ENCODE measurements at places on chromosomes 3 and 15.

DNA sequence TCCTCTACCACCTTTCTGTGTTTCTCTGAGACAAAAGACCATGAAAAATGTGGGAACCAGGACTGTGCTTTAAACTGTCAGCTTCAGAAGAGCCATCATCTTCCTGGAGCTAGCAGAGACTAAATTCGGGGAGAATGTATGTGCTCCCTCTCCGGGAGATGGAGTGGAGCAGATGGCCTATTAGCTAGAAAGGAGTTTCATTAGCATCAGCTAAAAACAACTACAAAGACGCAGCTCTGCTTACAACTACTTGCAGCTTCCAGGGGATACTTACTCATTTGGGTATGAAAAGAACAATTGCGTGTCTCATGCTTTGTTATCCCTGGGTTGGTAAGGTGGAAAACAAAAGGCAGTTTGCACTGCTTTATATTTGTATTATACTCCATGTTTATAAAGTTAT is 159.6 kb downstream of the MFSD1 start:
- peak; percentile 42 for DNase-seq

GRCh38 chr15:96268442-96269204 is 61.9 kb upstream of the NR2F2 start:
- DNase-seq = peak; percentile 69

GRCh38 chr3:4429648-4430350 is 37.3 kb downstream of the SUMF1 start:
- DNase-seq = no peak

DNA sequence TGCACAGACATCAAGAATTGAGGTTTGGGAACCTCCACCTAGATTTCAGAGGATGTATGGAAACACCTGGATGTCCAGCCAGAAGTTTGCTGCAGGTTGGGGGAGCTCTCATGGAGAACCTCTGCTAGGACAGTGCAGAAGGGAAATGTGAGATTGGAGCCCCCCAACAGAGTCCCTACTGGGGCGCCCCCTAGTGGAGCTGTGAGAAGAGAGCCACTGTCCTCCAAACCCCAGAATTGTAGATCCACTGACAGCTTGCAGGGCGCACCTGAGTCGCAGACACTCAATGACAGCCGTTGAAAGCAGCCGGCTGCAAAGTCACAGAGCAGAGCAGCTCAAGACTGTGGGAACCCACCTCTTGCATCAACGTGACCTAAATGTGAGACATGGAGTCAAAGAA is 34.6 kb upstream of the EPHA6 start:
- peak; percentile 39 for DNase-seq

- no peak for DNase-seq
Measured at GRCh38 chr15:44813231-44813630, 76.9 kb downstream of the TRIM69 start.

- no peak for DNase-seq
Measured at GRCh38 chr3:159992589-159992988, 4.0 kb downstream of the IL12A start.

GRCh38 chr3:188322135-188322887 is 168.4 kb downstream of the LPP start:
- DNase-seq = no peak

GRCh38 chr3:54905920-54906319 is 21.9 kb downstream of the LRTM1 start:
- DNase-seq = no peak

- DNase-seq = no peak
Measured at GRCh38 chr3:125481786-125482185, 38.2 kb downstream of the SNX4 start.

DNA sequence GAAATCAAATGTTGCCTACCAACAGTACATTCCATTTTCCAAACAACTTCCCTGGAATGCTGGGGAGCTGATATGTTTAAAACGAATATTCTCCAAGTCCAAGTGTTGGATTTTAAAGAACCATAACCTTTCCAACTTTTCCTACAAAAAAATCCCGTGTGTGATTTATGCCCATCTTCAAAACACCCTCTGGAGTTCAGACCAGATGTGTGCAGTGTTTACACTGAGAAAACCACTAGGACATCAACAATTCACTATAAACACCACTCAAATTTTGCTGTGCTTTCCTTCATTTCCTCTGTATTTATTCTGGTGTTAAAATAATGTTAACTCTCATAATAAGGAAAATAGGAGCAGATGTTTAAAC is 2.4 kb downstream of the VGLL4 start:
- DNase-seq = no peak

DNA sequence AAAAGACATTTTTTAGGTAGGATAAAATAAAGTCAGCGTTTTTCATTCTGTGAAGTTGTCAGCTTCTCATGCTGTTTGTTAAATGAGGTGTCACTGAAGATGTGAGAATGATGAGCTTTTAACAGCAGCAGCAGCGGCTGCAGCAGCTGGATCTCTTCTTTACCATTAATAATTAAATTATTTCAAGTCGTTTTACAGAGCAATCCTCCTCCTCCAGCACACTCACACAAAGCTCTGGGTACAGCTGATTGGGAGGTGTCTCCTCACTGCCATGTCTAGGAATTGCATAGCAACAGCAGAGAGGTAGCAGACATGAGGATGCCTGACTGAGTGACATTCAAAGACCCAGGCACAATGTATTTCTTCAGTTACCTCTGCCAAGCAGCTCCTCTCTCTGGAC is 46.7 kb upstream of the PLAAT1 start:
- no peak for DNase-seq

- DNase-seq = no peak
Measured at GRCh38 chr3:35929158-35929557, 289.8 kb downstream of the ARPP21 start.

DNA sequence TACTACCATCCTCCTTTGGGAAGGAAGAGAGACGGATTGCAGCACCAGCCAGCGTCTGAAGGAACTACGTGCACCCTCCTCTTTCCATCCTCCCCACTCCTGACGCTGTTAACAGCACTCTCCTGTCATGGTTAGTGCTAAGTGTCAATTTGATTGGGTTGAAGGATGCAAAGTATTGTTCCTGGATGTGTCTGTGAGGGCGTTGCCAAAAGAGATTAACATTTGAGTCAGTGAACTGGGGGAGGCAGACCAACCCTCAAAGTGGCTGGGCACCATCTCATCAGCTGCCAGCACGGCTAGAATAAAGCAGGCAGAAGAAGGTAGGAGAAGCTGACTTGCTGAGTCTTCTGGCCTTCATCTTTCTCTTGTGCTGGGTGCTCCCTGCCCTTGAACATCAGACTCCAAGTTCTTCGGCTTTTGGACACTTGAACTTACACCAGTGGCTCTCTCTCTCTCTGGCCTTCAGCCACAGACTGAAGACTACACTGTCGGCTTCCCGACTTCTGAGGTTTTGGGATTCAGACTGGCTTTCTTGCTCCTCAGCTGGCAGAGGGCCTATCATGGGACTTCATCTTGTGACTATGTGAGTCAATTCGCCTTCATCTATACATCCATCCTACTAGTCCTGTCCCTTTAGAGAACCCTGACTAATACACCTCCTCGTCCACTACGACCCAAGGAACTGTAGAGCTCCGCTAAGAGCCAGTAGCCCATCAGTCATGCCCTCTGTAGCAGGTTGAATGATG is 128.2 kb upstream of the HES1 start:
- DNase-seq = peak; percentile 16

DNA sequence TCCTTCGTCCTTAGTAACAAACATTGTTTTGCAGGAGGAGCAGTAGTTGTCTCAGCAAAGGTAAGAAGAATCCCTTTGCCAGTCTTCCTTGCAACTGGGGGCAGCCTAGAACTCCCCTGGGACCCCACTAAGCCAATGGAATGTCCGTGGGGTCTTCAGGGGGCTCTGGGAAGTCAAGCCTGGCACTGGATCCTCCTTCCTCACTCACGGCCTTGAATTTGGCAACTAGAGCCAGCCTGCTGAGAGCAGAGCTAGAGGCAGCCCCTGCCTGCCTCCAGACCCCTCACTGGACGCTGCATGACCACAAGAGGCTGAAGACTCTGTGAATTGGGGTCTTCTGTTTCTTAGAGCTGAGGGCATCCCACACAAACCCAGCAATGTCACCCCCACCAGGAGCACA is 18.6 kb upstream of the PRR23E start:
- DNase-seq = no peak

DNA sequence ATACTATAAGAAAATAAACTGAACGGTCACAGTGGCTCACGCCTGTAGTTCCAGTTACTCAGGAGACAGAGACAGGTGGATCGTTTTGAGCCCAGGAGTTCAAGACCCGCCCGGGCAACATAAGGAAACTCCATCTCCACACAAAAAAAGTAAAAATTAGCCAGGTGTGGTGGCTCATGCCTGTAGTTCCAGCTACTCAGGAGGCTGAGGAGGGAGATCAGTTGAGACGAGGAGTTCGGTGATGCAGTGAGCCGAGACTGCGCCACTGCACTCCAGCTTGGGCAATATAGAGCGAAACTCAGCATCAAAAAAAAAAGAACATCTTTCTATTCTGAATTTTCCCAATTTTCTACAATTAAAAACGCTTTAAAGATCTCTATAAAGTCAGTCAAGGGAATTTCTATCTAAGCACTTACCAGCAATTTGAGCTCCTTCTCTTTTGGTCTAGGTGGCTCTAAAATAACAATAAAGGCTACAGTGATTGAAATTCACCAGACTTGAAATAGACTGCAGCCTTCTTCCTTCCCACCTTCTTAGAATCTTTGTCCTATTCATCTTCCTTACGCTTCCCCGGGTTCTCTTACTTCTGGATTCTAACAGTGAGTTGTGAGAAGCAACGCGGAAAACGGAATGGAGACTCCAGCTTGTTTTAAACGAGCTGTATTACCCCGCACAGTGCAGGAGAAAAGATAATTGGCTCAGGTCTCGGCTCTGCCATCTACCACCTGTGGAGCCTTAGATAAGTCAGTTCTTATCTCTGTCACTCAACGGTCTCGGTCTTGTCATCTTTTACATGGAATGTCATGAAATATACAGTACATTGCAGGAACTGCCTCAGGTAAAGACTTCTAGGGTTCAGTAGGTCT is 812 bp upstream of the SEC62 start:
- no peak for DNase-seq

DNA sequence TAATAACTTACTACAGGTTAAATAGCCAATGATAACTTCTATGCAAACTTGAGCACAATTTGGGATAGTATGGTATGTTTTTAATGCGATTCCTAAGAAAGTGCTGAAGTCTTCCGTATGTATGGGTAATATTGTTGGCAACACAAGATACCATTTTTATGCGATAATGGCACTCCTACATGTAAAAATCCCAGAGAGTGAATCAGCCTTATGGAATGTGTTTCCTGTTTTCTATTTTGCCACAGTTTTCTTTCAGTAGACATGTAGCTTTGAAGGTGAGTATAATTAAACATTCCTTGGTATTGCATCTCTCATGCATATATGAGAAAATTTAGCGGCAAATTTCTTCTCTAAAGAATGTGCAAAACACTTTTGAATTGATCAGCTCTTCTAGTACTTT is 396.8 kb upstream of the AZI2 start:
- no peak for DNase-seq

DNA sequence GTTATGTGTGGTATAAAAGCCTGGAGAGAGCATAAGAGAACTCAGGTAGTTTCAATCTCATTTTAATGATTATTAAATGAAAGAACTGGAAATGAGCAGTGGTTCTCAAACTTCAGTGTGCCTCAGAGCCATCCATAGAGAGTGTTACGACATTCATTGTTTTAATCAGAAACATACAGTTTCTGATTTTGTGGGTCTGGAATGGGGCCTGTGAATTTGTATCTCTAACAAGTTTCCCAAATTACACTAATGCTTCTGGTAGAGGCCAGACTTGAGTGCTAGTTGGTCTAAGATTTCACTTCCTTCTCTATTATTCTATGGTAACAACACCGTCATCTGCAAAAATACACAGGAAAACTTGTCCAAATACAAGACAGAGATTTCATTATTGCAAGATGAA is 292.0 kb upstream of the NECTIN3 start:
- no peak for DNase-seq

GRCh38 chr15:75721480-75721922 is 8.9 kb upstream of the CSPG4 start:
- no peak for DNase-seq

DNA sequence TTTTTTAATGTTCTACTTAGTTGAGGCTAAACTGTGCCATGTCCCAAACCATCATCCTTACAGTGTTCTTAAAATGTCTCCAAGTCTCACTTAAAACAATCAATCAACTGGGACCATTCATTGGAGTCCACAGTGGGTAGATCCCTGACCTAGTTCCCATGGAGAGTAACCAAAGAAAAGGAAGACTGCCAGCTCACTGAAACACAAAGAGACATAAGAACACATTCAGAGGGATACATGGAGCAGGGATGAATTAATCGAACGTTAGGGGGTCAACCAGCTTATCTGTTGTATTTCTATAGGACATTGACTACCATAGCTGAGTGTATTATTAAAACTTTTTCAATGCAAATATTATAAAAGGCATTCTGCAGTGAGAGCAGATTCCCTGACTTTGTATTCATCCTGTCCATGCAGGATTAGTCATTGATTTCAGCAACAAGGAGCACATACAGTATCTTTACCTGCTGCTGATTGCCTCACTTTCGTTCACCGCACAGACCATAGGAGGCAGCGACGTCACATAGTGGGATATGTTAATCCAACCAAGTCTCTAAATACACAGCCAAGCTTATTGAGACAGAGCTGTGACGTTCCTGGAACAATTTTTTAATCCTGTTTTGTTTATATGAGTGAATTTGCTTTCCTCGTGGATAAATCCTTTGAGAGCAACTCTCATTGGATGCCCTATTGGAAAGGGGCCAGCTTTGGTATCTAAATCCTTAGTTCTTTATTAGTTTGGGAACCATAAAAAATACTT is 364.9 kb upstream of the RBMS3 start:
- DNase-seq = peak; percentile 24

GRCh38 chr15:98385752-98386381 is 262.5 kb upstream of the IGF1R start:
- DNase-seq = no peak

DNA sequence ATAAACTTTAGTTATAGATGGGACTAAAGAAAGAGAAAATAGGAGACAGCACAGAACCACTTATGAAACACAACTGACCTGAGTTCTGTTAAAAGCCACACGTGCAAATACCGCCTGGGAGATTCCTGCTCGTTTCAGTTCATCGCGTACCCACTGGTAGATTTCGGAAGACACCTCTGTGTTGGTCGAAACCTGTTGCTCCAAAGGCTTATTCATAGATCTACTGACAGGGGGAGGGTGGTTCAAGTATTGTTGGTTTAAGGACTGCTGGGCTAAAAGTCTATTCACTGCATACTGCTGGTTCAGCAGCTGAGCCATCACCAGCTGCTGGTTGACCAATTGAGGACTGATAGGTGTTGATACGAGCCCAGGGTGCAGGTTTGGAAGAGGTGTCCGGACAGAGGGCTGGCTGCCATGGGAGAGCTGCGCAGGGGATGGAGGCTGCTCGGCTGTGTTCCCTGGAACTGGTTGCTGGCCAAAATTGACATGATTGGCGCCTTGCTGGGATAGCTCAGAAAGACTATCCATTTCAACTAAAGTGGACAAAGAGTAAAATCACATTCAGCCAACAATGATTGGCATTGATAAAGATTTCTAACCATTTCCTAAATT is 30.6 kb downstream of the SATB1 start:
- DNase-seq = no peak

GRCh38 chr3:16536996-16537395 is 23.5 kb upstream of the RFTN1 start:
- DNase-seq = no peak

- no peak for DNase-seq
Measured at GRCh38 chr3:195001261-195001660, 269.7 kb downstream of the XXYLT1 start.

All from HAP-1 (cell line).